ENCODE measurements at places on chromosomes 11 and 22.

DNA sequence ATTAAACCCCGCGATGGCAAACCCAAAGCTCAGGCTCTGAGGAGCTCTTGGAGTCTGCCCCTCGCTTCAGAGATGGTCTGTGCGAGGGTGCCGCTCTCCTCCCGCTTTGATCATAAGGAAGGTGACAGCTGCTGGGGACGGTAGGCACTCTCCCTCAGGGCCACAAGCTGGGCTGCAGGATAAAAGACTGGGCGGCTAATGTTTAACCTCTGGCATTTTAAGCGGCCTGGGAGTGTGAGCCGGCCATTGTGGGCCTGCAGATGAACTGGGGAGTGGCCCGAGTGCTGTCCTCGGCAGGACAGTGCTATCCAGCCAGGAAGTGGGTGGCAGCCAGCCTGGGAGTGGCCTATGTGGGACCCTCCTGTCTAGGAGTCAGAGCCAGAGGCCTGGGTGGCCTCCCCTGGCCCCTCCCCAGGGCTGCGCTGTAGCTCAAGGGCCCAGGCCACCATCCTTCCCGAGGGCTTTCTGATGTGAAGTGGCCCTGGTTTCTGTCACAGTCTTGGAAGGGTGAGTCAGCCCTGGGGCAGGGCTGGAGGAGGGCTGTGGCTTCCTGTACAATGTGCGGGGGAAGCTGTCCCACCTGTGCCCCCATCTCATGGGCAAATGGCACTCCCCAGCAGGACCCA lies 58.7 kb upstream of the PRODH start:
- no peak for DNase-seq

- no peak for DNase-seq
Measured at GRCh38 chr11:41404109-41404508, 55.3 kb downstream of the LRRC4C start.

DNA sequence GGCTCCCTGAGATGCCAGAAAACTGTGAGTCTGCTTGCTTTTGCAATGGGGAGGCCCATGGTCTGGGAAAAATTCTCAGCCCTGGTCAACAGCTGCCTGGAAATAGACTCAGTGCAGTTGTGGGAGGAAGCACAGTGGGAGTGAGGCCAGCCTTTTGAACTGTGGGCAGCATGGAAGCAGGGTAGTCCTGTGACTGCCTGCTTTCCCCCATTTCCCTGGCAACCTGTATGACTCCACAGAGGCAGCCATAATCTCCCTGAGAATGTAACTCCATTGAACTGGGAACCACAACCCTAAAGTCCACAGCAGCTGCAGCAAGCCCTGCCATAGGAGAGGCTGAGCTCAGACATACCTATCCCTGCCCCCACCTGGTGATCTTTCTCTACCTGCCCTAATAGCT lies 494.6 kb upstream of the FAT3 start:
- no peak for DNase-seq

- no peak for DNase-seq
Measured at GRCh38 chr22:44523981-44524759, 26.1 kb upstream of the RTL6 start.

Measured in NCI-H2107 (cell line).